NCI-H460 (cell line): ENCODE measurements at places on chromosomes 12 and 14.

DNA sequence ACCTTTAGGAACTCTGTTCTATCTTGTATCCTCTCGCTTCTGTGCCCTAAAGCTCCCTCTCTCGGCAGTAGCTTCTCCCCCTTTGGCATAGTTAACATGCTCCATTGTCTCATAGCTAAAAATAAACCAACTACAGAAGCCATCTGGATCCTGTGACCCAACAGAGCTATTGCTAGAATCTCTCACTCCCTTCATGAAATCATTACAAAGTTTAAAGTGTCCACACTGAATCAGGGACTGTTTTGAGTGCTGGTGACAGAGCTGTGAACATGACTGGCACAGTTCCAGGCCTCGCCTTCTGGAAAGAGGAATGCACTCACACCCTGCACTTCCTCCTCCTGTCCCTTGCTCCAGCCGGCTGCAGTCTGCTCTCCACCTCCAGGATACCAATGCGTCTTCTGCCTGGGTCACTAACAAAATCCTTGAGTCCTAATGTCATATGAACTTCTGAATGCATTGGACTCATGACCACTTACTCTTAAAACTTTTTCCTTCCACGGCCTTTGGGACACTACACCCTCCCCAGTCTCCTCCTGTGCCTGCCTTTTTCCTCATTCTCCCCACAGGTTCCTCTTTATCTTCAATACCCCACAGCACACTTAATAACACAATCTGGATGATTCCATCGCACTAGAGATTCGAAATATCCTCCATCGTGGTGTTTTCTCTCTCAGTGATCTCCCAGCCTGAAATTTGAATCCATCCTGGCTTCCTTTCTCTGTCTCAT lies 13.2 kb downstream of the PLBD1 start:
- DNase-seq, result peak; percentile 5

- DNase-seq, result no peak
Measured at GRCh38 chr14:89093083-89093730, 268.8 kb downstream of the TTC8 start.

DNA sequence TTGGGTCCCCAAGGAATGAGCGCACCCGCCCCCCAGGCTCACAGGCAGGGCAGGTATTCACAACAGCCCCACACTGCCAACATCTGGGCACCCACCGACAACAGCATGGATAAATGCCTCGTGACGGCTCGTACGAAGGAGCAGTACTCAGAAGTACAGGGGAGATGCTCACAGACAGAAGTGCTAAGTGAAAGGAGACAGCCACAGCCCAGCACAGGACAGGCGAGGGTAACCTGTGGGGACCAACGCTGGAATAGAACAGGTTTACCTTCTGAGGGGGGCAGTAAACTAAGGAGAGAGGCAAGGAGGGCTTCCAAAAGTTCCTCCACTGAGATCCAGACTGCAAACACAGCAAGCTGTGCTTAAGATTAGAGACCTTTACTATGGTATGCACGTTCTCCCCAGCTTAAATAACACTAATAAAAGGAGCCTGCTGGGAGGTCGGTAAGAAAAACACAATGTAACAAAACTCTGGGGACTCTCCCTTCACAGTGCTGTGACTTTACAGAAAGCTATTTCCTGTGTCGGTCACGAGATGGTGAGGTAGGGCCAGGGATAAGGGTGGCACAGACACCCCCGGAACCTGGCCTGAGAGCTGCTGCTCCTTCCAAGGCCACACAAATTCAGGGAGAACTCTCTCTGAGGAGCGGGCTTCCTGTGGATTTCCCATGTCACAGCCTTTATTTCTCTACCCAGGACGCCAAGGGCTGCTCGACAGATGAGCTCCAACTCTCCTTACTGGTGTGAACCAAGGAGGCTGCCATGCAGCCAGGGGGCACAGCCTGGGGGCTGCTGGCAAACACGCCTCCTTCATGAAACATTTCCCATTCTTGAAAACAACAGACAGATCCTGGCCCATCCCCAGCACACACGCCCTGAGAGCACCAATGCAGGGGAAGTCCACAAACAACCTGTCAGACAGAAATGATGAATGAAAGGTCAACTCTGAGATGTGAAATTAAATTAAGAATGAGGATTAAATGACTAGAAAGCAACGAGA lies 26.3 kb downstream of the SLC15A4 start:
- no peak for DNase-seq

GRCh38 chr14:73758392-73759182 lies 44.4 kb upstream of the PNMA1 start:
- peak; percentile 64 for DNase-seq

- DNase-seq, result no peak
Measured at GRCh38 chr14:103539056-103539825, 10.2 kb downstream of the TRMT61A start.

- no peak for DNase-seq
Measured at GRCh38 chr12:69107541-69107940, 131.8 kb upstream of the CPSF6 start.

DNA sequence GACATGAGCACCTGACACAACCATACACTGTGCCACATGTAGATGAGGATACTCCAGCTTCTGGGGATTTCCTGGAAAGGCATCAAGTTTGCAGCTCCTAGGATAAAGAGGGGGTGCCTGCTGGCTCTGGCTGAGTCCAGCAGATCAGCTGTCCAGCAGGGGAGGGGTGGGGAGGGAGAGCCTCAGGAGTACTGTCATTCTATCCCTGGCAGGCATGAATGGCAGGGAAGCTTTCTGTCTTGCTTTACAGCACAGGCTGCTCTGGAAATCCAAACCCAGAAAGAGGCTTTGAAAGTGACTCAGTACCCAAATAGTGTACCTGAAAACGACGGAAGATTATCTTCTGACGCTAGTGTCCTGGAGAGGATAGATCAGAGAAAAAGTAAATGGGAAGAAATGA lies 32.2 kb downstream of the SLC8A3 start:
- DNase-seq, result no peak
